CD4-positive, alpha-beta T cell (primary cell): ENCODE measurements at places on chromosomes 3 and 15.

DNA sequence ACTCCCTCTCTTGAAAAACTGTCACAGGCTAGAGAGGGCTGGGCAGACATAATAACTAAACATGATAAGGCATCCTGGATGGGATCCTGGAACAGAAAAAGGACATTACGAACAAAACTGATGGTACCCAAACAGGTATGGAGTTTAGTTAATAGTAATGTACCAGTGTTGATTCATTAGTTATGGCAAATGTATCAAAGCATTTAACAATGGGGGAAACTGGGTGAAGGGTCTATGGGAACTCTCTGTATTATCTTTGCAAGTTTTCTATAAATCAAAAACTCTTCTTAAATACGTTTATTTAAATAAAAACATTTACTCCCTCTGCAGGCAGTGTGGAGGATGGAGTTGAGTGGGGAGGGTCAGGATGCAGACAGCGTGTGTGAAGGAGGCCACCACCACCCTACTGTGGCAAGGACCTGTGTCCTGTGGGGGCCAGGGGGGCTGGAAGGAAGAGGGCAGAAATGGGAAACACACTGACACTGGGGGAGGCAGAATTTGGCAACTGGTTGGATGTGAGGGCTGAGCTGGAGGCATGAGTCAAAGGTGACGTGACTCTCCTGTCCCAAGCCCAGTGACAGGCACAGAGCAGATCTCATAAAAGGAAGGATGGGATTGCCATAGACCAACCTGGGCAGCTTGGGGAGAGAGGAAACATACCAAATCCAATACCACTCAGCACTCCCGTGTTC lies 59.6 kb upstream of the ITGA11 start:
- DNase-seq = no peak

DNA sequence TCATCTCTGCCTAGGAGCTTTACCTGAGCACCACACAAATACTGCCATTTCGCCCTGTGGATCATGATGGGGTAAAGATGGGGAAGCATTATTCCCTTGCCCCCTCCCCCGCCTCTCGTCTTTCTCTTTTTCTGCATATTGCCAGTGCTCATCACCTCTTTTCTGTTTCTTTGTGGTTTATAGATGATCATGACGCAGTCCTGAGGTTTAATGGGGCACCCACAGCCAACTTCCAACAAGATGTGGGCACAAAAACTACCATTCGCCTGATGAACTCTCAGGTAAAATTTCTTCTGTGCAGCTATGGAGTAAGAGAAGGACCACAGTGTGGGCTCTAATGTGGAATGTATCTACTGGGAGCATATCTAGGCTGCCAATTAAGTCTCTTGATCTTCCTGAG lies 88.2 kb downstream of the RPL39L start:
- no peak for DNase-seq

DNA sequence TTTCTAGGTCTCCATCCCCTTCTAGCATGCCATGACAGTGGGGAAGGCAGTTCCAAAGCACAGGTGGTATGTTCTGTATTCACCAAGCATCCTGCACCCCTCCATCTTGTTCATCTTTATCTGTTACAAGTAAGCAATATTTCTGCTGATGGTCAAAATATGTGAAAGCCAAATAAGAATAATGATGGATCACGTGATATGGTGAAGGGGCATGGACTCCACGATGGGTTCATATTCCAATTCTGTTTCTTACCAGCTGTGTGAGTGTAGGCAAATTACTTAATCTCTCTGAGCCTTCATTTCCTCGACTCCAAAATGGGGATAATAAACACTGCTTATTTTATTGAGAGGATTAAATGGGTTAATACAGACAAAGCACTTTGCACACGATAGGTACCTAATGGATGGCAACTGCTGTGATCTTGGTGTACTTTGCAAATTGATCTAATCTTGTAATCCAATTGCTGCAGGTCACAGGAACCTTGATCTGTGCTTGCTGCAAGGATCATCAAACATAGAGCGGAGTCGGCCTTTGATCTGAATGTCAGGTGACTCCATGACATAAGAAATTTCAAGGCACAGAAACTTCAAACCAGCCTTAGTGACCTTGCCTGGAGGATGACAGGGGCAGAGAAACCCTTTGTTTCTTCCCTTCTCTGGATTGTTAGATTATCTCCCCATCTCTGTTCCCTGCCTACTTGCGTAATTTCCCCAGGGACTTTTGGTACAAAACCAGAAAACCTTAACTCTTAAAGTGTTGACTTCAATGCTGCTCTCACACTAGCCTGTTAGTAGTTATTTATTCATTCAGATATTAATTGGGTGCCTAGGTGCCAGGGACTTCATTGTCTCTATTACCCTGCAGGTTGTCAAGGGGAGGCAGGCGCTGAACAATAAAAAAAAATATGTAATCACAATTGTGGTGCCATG lies 25.8 kb downstream of the SIAH2 start:
- DNase-seq = no peak

- no peak for DNase-seq
Measured at GRCh38 chr3:120855665-120856437, 52.2 kb upstream of the STXBP5L start.

DNA sequence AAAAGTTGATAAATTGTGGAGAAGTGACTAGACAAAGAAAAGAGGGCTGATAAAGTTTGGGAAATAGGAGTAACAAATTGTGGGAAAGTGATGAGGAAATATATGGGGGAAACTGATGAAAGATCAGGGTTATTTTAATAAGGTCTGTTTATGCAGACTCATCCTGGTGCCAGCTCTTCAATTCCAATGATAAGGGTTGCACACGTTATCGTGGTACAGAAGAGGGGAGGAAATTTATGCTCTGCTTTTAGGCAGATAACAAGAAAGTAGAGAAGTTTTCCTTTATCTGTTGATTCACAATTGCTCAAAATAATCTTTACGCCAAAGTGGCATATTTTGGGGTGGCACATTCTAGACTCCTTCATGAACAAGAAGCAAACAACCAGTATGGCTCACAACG lies 32.1 kb upstream of the LIPC start:
- DNase-seq = no peak

- peak; percentile 59 for DNase-seq
Measured at GRCh38 chr15:91291673-91292072, 191.6 kb downstream of the SV2B start.

DNA sequence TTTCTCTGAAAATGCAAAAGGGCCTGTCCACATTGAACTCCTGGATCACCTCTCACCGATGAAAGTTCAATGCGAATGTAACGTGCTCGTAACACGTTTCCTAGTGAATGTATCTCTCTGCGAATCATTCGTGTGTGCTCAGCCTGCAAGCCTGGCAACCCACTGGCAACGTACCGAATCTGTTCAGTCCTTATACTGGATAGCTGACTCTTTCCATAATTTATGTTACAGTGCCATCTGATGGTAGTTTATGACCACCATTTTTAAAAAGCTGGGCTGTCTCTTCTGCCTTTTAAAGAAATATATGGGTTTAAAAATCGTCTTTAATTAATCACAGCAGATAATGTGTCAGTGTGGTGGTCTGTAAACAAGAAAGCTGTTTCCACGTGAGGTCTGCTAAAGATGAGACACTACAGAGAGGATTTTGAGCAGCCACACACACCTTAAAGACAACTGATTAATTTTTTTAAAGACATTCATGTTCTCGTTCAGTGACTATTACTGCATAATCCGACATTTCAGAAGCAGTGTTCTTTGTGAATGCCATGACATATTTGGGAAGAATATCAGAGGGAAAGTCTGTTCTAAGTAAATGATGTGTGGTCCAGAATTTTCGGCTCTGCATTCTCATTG lies 69.4 kb upstream of the FOXP1 start:
- peak; percentile 20 for DNase-seq
